ENCODE measurements at places on chromosomes 2 and 18.

DNA sequence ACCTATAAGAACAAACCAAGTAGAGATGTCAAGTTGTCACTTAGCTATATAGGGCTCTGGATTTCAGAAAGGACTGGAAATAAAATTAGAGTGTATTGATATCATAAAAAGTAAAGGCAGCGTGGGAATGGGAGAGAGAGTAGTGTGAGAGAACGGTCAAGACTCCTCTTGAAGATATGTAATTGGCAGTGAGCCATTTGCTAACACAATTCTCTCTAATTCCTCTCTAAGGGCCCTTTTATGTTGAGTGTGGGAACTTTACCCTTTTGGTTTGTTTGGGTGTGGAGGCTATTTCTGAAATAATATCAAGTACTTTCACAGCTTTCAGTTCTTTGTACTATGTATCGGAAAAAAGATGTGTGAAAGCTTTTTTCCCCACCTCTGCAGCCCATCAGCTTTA, 196.8 kb downstream of the LRRTM4 start:
- ATAC-seq: no peak
- no peak overlapping the region for H3K27ac ChIP-seq
- no peaks in the 10 kb centered on the region for H3K4me1 ChIP-seq
- H3K4me3 ChIP-seq: no peak overlapping the region

GRCh38 chr2:217795067-217795466, 207.7 kb downstream of the TNS1 start:
- ATAC-seq: no peak
- H3K27me3 ChIP-seq: no peaks in the 10 kb centered on the region
- H3K4me3 ChIP-seq: no peak overlapping the region
- H3K36me3 ChIP-seq: no peaks in the 10 kb centered on the region
- peaks cover 7% of the 10 kb centered on the region for H3K4me1 ChIP-seq

- no peaks in the 10 kb centered on the region for H3K4me1 ChIP-seq
- no peak for ATAC-seq
- no peaks in the 10 kb centered on the region for H3K36me3 ChIP-seq
- peaks cover 6% of the 10 kb centered on the region for H3K27me3 ChIP-seq
- no peak overlapping the region for H3K27ac ChIP-seq
- no peak overlapping the region for H3K4me3 ChIP-seq
These were observed 345.5 kb downstream of the RNF144A start for GRCh38 chr2:7262727-7263126.

- peaks cover 47% of the 10 kb centered on the region for H3K27me3 ChIP-seq
- no peak for ATAC-seq
- no peaks in the 10 kb centered on the region for H3K36me3 ChIP-seq
- no peak overlapping the region for H3K27ac ChIP-seq
These were observed 4.3 kb downstream of the ATP6V1B1 start for GRCh38 chr2:70939839-70940580.

- peak overlapping the region; percentile 33 for H3K27ac ChIP-seq
- peaks cover 42% of the 10 kb centered on the region for H3K4me1 ChIP-seq
- no peaks in the 10 kb centered on the region for H3K36me3 ChIP-seq
- no peaks in the 10 kb centered on the region for H3K27me3 ChIP-seq
- no peak for ATAC-seq
These were observed 209.6 kb downstream of the HDAC4 start for GRCh38 chr2:239190921-239191885.

DNA sequence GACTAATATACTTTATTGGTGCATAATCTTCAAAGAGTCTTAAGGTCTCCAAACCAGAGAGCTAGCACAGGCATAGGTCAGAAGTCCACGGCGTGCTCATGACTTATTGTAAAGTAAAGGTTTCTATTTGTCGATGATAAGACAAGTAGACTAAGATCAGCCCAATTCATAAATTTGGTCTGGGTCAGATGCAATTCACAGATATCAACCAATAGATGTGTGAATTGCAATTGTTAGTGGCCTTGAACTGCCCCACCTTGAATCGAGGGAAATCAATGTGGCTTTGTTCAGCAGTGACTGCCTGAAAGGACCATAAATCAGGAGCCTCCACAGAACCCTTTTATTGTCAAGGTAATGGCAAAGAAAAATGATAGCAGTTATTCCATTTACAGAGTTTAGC, 39.1 kb upstream of the CPS1 start:
- no peaks in the 10 kb centered on the region for H3K36me3 ChIP-seq
- H3K4me1 ChIP-seq: no peaks in the 10 kb centered on the region
- H3K27ac ChIP-seq: no peak overlapping the region

- H3K27me3 ChIP-seq: no peaks in the 10 kb centered on the region
- no peak overlapping the region for H3K4me3 ChIP-seq
- no peak for ATAC-seq
- H3K27ac ChIP-seq: no peak overlapping the region
- H3K4me1 ChIP-seq: no peaks in the 10 kb centered on the region
These were observed 42.5 kb downstream of the ZNF519 start for GRCh38 chr18:14089781-14090180.

GRCh38 chr2:73651591-73652230, 9.5 kb upstream of the NAT8 start:
- no peaks in the 10 kb centered on the region for H3K36me3 ChIP-seq
- H3K27ac ChIP-seq: no peak overlapping the region
- no peak for ATAC-seq
- H3K4me1 ChIP-seq: no peaks in the 10 kb centered on the region

DNA sequence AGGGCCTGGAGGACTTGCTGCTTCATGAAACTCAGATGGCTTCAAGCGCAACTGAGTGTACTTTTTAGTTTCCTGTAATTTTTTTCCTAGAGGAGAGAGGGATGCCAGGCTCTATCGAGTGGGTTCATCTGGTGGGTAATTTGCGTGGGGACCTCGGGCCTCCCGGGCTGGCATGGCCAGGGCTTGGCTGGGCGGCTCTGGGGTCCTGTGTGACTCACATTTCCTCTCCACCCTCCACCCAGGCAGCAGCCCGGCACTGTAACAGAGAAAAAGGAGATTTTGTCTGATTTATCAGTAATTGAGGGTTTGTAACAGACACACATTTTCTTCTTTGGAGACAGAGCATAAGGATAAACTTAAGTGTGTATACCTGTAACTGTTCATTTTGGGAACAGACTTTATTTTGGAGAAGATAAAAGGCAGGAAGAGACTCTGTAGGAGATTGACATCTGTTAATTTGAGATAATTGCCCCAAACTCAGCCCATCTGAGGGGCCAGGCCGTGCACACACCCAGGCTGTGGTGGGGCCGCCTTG, 64.3 kb downstream of the NFATC1 start:
- H3K4me1 ChIP-seq: no peaks in the 10 kb centered on the region
- H3K27ac ChIP-seq: peak overlapping the region; percentile 89
- H3K36me3 ChIP-seq: peaks cover 62% of the 10 kb centered on the region
- no peaks in the 10 kb centered on the region for H3K27me3 ChIP-seq

DNA sequence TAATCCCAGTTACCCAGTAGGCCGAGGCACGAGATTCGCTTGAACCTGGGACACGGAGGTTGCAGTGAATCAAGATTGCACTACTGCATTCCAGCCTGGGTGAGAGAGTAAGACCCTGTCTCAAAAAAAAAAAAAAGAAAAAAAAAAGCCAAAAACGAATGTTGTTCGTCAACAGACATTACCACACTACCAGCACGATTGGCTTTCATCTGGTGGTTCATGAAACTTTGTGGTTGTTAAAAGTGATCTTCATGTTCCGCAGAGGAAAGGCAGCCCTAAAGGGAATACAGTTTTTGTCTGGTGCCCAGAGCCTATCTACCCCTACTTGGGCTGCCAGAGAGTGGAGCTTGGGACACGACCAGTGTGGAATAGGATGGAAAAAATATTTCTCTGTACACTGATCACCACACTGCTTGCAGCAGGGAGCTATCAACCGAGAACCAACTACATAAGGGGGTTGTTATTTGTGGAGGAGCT, 13.6 kb upstream of the CXCR4 start:
- peaks cover 2% of the 10 kb centered on the region for H3K4me1 ChIP-seq
- ATAC-seq: no peak
- H3K4me3 ChIP-seq: no peak overlapping the region
- no peak overlapping the region for H3K27ac ChIP-seq
- no peaks in the 10 kb centered on the region for H3K36me3 ChIP-seq
- H3K27me3 ChIP-seq: no peaks in the 10 kb centered on the region

GRCh38 chr2:81171447-81171846, 866.9 kb upstream of the LRRTM1 start:
- no peaks in the 10 kb centered on the region for H3K36me3 ChIP-seq
- H3K4me1 ChIP-seq: no peaks in the 10 kb centered on the region
- ATAC-seq: no peak
- no peak overlapping the region for H3K27ac ChIP-seq
- no peak overlapping the region for H3K4me3 ChIP-seq
- H3K27me3 ChIP-seq: no peaks in the 10 kb centered on the region
